ENCODE measurements at places on chromosomes 5 and 9.

- DNase-seq: no peak
These were observed 23.1 kb downstream of the MAP1B start for GRCh38 chr5:72130351-72130761.

GRCh38 chr9:98784831-98785806 is 11.2 kb downstream of the ANKS6 start:
- no peak for DNase-seq

DNA sequence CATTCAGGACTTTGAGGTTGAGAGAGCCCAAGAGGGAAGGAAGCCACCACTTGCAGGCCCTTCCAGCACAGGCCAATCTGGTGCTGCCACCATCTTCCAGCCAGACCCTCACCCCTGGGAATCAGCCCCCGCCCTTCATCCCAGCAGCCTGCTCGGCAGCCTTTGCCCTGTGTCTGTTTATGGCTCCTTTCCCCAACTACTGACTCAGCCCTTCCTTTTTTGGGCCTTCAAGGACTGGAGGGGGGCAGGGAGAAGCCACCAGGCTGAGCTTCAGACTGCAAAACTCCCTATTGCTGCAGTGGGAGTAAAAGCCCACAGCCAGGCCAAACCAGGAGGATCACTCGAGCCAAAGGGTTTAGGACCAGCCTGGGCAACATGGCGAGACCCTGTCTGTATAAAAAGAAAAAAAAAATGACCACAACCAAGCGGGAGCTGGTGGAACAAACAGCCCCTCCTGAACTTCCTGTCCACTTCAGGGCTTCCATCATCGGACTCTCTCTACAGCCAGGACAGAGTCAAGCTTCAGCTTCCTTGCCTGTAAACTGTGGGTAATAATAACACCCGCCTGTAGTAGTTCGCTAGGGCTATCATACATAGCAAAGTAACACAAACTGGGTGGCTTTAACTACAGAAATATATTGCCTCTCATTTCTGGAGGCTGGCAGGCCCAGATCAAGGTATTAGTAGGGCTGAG is 85.9 kb upstream of the IL17B start:
- no peak for DNase-seq

DNA sequence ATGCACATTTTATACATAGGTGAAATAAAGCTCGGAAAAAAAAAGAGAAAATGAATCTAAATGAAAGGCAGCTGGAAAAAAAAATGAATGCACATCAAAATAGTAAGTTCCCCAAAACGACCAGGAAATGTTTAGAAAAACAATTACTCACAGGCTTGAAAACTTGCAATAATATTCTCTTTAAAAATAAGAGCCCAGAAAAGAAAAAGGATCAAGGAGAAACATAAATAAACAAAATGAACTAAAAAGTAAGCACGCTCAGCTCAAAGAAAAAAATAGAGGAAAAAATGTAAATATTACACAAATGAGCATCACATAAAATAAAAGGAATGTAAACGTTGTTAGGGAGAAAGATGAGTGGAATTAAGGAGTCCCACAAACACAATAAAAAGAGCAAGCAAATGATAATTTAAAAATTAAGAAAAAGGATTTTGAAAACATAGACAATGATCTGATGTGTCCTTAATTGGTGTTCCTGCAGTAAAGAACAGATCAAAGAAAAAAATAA is 54.2 kb downstream of the SLC27A6 start:
- DNase-seq: no peak

- peak; percentile 12 for DNase-seq
These were observed 191.4 kb downstream of the TMEM167A start for GRCh38 chr5:82885627-82886389.
